Dermis microvascular lymphatic vessel endothelial cell (primary cell): ENCODE measurements at places on chromosomes 4 and X. TPM values are rescaled to one million over a fixed set of nuclear protein-coding genes. Genes with fewer than 3 reads are reported as not detected.

- DNase-seq, result no peak
Measured at GRCh38 chr4:56684320-56685050, 3.4 kb upstream of the HOPX start.

DNA sequence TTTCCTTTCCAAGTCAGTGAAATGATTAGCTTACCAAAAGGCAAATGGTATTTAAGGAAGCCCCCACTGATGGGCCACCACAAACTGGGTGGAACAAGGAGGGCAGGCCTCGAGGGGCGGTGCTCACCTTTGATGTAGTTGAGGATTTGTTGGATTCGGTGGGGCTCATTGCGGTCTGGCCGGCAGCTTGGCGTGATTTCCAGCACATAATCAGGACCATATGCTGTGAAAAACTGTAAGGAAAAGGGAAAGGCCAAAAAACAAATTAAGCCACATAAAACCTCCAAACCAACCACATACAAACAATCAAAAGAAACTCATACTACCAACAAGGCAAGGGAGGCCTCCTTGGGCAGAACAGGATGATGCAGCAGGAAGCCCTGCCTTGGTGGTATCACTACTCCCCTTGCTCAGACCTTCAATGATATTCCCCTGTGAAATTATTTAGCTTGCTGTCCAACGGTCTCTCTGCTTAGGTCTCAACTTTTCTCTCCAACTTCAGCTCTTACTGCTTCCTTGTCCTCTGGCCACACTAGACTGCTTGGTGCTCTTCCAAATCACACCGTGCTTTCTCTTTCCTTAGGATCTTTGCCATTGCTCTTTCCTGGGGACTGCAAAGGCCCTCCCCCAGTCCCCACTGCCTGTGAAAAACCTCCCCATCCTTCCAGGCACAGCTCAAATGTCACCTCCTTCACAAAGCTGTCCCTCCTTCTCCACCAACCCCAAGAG, 46.1 kb upstream of the CITED1 start:
- DNase-seq, result no peak

DNA sequence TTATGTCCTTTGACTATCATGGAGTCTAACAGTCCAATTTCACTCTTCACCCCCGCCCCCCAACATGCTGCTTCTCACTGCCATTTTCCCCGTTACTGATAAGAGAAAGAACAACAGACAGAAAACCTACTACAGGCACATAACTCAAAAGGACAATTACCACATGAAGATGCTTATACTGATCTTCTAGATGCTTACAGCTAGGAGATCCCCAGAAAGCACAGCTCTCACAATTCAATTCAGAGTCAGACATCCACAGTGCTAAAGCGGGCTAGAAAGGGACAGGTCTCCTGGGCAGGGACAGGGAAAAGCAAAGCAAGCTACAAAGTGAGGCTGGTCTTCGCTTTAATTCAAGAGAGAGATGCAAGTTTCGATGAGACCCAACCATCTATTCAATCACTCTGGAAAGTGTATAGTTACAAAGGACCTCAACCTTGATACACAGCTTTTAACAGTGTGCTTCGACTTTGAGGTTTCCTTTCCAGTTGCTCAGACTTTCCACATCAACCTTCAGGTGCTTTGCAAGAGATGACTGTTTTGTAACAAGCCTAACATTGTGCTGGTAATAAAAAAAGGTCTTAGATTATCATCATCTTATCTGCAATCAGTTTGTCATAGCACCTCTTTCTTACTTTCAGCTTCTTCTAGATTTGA, 60.9 kb downstream of the LEF1 start:
- DNase-seq, result no peak

DNA sequence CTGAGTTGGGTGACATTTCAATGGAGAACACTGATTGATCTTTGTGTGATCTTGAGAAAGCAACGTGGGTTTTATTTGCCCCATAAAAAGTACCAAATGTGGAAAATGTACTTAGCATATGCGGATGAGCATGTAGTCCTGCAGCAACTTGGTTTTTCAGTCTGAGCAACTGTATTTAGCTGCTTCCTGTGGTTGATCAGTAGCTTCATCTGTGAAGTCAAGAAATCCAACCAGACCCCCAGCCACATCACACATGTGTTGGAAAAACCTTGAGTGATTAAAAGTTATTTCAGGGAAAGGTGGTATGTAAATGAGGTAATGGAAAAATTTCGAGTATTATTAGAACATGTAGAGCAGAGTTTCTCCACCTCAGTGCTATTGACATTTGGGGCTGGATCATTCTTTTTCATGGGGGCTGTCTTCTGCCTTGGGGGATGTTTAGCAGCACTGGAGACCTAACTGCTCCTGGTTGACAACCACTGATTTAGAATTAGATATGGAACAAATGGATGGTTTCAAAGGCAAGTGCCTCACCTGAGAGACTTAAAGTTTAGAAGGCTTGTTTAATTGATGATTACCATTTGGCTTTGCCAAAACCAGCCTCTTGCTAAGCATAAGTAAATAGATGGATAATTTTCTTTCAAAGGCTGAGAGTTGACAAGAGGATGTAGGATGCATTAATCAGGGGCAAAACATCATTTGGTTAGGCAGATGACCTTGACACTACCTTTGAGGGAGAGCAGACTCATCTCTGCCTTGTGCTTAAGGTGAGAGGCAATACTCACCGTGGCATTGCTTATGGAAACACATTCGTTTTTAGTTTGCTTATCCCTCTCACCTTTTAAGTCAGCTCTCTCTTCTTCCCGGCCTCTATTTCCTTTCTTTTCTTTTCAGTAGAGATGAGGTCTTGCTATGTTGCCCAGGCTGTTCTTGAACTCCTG, 193.0 kb upstream of the RPS6KA3 start:
- no peak for DNase-seq

- DNase-seq, result no peak
Measured at GRCh38 chr4:94497690-94498089, 45.9 kb downstream of the PDLIM5 start.

Gene SFRP2
- under 0.01 TPM in 1 of 2 replicates, not detected in the other for total RNA-seq

Gene EVC2
- 7.1 and 10.4 TPM in 2 replicates for total RNA-seq

Gene CSN1S1
- not detected in 2 replicates for total RNA-seq

Gene CPZ
- under 0.01 TPM in 1 of 2 replicates, not detected in the other for total RNA-seq

Gene GYG2
- total RNA-seq, result 0.51 and 1.0 TPM in 2 replicates
